Glomerular endothelial cell (primary cell): ENCODE measurements at places on chromosomes 2 and 18.
A peak's percentile ranks its signal among the peaks of the same experiment; 100 is the strongest.

GRCh38 chr18:66495844-66496243 is 108.0 kb downstream of the CDH19 start:
- DNase-seq = peak; percentile 31

DNA sequence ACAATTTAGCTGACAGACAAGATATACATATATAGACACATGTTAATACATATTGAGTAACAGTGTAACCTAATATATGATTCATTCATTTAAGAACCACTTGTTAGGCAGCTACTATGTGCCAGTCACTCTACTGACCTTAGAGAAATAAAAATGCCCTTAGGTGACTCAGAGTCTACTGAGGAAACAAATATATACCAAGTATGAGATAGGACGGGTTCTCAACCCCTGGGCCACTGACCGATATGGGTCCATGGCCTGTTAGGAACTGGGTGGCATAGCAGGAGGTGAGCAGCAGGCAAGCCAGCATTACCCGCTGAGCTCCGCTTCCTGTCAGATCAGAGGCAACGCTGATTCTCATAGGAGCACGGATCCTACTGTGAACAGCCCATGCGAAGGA is 14.8 kb downstream of the STRN start:
- DNase-seq = no peak

DNA sequence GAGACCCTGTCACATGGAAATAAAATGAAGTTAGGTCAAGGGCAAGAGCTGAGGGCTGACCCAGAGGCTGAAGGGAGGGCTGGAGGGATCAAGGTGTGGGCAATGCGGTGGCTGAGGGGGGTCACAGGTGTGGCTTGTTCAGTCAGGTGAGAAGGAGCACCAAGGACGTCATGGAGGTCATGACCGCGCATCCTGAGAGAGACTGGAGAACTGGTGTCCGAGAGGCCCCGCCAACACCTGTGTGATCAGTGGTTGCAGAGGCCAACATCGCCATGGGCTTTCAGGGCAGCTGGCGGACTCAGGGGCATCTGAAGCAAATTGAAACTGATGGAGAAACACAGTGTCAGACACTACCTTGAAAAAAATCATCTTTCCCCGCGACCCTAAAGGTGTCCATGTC is 13.0 kb downstream of the TOGARAM2 start:
- no peak for DNase-seq

DNA sequence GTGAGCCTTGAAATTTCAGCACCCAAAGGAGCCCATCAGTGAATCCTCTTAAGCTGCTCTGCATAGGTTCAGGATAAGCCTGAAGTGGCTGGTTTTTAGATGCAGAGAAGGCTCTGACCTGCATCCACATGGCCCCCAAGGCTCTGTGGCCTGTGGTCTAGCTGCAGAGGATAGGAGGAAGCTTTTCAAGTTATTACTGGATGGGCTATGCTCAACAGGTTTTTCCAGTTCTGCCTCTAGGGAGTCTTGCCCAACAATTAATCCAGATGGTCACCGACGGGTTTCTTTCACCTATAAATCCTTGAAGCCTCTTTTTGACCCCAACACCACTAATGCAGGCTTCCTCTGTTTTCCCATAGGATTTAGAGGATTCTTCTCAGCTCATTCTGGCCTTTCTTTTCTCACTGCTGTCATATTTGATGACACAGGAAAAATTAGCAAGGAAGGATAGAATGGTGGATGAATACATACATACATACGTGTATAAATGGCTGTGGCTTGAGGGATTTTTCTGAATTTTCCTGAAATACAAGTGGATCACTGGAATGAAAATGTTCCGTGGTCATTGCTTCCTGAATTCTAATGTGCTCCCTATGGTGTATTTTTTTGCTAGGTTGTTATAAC is 52.2 kb upstream of the BCL2L11 start:
- DNase-seq = no peak

GRCh38 chr2:166180951-166181812 is 53.4 kb upstream of the SCN1A start:
- peak; percentile 12 for DNase-seq

DNA sequence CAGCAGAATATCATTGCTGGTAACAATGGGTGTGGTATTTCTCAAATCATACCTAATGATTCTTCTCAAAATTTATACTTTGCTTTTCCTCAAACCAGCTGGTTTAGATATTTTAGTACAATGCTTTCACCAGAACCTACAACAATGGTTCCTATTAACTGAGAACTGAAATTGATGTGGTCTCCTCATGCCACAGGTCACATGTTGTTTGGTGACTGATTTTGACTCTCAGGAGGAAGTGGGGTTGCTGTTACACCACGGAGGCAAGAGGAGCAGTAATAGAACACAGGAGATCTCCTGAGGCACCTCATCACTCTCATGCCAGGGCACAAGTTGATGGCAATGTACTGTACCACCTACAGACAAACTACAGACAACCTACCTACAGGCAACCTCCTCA is 3.0 kb upstream of the CEP68 start:
- no peak for DNase-seq

DNA sequence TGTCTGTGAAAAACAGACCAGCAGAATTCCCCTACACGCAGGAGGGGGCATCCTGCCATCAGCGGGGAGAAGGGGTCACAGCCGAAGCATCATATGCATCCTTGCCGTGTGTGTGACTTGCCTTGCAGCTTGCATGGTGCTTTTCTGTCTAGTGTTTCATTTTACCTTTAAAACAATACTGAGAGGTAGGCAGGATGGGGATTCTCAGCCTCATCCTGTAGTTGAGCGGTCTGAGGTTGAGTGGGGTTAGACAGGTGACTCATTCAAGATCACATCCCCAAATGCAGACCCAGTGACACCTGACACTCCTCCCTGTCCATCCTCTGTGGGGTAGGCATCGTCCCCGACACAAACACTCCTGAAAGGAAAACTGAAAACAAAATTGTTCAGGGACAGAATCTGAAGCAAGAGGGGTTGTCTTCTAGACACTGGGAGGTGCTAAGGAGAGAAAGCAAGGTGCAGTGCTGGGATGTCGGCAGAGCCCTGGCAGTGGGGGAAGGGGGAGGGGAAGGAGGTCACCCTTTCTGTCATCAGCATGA is 7.9 kb downstream of the ARL4C start:
- no peak for DNase-seq

DNA sequence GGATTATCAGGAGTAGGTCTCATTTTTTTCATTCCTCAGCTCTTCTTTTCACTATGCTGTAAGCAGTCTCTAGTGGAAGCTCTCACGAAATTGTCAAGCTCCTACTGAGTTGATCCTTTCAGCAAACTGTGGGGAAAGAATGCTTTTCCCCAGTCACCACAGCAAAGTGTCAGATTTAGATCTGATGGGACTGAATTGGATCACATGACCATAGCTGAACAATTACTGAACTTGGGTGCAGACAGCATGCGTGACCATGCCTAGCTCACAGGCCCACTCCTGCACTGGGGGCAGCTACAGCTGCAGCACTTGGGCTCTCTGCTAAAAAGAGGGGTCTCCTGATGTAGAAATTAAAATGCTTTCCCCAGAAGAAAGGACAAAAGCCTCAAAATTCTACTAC is 3.1 kb downstream of the ARHGAP15 start:
- DNase-seq = no peak

GRCh38 chr2:155250800-155251199 is 552.3 kb downstream of the KCNJ3 start:
- peak; percentile 4 for DNase-seq

- DNase-seq = no peak
These were observed 250.1 kb upstream of the VRK2 start for GRCh38 chr2:57796527-57796926.

DNA sequence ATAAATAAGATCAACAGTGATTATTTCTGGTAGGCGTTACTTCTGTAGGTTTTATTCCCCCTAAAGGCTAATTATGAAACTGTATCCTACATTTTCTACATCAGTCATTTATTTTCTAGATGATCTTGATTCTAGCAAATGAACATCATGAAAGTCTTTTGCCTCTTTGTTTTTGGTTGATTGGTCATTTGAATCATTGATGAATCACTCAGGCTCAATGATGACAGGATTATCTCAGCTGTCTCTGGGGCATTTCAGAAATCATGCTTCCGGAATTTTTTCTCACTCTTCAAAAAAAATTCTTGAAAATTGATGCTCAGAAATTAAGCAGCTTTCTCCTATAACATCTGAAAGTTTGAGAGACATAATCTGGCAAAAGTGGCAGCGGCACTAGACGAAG is 298.9 kb upstream of the TCF4 start:
- DNase-seq = no peak

DNA sequence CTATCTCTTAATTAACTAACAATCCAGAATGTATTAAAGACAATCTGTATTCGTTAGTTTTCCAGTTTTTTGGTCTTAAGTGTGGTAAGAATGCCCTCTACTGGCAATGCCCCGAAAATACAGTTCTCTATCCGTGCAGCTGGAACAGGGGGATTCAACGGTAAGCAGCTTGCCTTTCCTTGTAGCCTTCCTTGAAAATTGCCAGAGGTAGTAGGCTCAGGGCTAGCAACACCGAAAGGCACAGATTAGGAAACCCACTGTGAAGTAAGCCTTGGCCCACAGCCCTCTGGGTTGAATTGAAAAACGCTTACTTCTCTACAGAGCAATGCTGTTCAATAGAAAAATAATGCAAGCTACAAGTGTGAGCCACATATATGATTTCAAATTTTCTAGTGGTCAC is 17.1 kb upstream of the VPS4B start:
- peak; percentile 42 for DNase-seq

GRCh38 chr2:28588292-28588670 is 92.4 kb downstream of the PLB1 start:
- no peak for DNase-seq

- DNase-seq = no peak
These were observed 1154.9 kb upstream of the TMEFF2 start for GRCh38 chr2:193349642-193350041.
